Cardiac muscle cell (in vitro differentiated cells and primary cell): ENCODE measurements at places on chromosomes 6 and 20.

DNA sequence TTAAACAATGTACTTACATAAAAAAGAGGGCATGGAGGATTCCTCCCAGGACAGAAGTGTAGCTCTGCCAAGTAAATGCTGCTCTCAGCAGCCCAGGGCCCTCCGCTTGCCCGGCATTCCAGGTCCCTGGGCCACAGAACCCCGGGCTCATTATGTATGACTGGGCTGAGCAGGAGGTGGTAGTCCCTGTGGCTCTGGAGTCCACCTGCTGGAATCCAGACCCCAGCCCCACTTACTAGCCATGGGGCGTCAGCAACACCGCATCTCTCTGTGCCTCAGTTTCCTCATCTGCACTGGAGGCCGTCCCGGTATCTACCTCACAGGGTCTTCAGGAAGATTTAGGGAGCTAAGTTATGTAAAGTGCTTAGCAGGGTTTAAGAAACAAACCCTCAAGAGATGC lies 55.4 kb downstream of the PSMG4 start:
- DNase-seq = no peak

DNA sequence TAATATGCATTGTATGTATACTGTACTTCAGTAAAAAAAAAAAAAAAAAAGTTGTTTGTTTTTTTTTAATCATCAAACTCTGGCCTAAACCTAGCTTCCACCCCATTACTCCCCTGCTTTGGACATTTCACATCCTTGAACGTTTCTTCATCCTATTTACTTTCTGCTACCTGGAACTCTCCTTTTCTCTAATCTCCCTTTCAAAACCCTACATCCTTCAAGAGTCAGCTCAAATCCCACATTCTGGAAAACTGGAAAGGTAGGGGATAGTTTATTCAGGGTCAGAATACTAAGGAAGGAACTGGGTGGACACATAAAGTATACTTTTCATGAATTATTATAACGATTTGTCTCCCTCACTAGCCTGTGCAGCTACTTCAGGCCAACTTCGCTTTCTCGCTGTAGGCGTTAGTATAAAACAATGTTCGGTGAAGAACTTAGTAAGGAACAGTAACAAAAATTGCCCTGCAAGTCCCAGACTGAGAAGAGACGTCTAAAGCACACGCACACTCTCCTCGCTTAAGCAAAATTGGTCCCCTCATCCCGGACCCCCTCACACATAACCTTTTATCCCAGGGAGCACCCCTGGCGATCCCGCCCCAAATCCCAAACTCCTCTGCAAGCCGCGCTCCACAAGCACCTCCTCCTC lies 775 bp downstream of the PIGU start:
- no peak for DNase-seq

DNA sequence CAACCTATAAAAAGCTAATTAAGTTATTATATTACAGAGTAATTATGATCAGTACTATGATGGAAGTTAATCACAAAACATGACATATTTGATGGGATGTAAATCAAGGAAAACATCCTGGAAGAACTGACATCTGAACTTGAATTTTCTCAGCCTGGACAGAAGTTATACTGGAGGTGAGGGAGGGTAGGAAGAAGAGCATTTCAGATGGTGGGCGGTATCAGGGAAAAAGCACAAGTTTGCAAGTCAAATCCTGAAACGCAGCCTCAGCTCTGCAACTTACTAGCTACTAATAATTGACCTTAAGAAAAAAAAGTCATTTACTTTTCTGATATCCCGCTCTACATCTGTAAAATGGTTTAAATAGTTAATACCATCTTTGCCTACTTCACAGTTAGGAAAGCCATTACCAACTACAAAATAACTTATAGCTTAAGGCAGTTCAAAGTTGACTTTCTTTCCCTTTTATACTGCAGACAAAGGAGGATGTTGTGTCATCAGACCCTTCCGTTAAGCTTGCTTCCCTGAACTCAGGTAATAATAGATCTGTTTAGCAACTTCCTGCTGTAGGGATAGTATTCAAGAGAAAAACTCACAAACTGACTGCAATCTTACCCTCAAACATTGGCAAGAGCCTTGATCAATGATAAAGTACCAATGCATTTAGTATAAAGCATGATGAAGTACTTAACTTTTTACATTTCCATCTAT lies 21.0 kb downstream of the NOL7 start:
- no peak for DNase-seq

- no peak for DNase-seq
Measured at GRCh38 chr20:39775110-39775509, 813.0 kb downstream of the DHX35 start.

GRCh38 chr20:57902473-57902872 lies 192.7 kb upstream of the PMEPA1 start:
- no peak for DNase-seq

- DNase-seq = no peak
Measured at GRCh38 chr6:169809386-169809785, 58.0 kb downstream of the ERMARD start.

DNA sequence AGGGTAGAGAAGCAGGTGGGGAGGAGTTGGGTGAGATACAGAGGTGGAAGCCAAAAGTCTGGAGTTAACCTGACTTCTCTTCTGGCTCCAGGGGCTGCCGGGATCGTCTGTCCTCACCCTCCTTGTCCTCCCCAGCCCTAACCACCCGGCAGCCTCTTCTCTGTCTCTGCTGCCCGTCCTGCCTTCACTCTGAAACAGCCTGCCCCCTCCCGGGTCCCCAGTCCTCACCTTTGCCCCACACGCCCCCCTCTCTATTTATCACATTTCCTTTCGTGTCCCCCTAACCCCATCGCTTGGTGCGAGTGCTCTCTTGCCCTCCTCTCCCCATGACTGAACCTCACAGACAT lies 5.7 kb downstream of the RING1 start:
- no peak for DNase-seq

DNA sequence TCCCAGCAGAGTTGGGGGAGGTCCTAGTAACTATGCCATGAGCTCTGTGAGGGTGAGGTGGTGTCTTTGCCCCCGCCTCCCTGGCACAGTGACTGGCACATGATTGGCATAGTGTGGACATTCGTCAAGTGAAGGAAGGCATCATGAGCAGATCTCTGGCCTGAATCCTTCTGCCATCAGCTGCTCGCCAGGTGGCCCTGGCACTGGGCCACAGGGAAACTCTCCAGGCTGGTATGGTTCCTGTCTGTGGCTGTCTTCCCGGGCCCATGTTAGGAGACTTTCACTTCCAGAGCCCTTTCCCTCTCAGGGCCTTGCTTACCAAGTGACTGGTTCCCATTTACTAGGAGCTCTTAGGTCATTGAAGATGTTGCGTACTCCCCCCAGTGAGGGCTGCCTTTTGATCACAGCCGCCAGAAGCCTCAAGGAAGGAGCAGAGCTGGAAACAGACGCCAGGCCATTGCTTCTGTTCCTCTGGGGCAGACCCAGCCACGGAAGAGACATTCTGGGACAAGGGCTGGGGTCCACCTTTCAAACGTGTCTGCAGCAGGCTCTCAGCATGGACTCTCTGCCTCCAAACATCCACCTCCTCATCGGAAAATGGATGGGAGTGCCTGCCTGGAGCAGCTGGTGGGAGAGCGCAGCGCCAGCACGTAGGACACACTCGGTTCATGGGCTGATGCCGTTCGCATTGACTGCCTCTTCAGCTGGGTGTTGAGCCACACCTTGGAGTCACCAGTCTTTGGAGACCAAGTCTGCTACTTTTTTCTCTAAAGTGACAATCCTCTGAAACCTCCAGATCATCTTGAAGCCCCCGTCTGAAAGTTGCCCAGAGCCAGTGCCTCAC lies 67.2 kb downstream of the PTPN1 start:
- no peak for DNase-seq

- DNase-seq = peak; percentile 4
Measured at GRCh38 chr20:48411245-48411644, 416.6 kb downstream of the PREX1 start.

DNA sequence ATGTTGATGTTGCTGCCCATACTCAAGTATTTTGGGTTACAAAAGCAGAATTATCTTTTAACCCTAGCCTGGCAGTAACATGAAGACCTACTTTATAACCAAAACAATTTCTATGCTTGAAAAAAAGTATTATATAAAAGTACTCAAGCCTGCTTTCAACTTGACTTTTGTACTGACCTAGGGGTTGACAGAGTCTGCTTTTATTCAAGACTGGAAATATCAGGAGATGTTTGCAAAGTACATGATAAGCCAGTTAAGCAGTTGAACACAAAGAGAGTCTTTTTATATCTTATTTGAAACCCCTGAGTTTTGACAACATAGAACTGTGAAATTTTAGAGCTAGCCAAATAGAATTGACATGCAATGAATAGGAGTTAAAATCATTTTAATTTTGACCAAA lies 159.8 kb downstream of the KCNQ5 start:
- no peak for DNase-seq
